NCI-H510A treated with DMSO at 0.1 percent for 48 hours (cell line): ENCODE measurements at places on chromosomes 16 and 17.

- DNase-seq = no peak
Observed at GRCh38 chr17:76528156-76528527, 9.4 kb downstream of the CYGB start.

GRCh38 chr17:61627658-61628057 lies 36.6 kb upstream of the NACA2 start:
- DNase-seq = no peak

DNA sequence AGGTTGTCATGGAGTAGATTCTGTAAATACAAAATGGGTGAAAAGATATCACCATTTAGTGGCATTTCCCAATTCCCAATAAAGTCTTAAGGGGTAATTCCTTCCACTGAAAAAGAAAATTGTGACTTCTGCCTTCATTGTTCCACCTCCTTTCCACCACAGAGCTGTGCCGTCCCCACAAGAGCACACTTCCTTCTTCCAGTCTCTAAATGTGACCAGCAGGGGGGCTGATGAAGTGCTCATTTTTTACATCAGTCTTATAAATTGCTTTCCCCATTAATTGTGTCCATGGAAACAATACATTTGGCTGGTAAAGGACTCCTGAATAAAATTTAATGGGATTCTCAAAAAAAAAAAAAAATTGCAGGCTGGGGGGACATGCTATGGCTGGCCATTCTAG lies 260.8 kb upstream of the PSMD7 start:
- DNase-seq = peak; percentile 4

- no peak for DNase-seq
Observed at GRCh38 chr16:19933740-19934139, 49.1 kb upstream of the GPRC5B start.

- no peak for DNase-seq
Observed at GRCh38 chr16:88977812-88978607, 1.0 kb upstream of the CBFA2T3 start.

GRCh38 chr17:57915544-57915943 lies 39.7 kb downstream of the CUEDC1 start:
- peak; percentile 46 for DNase-seq

GRCh38 chr17:1785930-1786329 lies 24.1 kb downstream of the SERPINF1 start:
- DNase-seq = no peak

DNA sequence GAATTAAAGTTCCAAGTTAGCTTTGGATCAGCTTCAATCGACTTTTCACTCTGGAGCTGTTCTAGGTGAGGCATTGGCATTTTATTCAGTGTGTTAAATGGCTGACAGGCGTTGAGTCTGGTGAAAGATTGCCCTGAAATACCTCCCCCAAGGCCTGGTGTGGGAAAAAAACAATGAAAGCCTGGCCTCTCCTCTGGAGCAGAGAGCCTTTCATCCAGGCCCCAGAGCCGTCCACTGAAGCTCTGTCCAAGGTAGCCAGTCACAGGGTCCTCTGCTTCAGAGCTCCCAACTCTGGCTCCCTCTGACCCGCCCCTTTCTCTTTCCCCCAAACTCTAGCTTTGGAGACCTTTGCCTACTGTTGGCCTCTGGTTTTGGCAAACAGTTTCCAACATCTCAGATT lies 123.6 kb upstream of the CRHR1 start:
- no peak for DNase-seq

DNA sequence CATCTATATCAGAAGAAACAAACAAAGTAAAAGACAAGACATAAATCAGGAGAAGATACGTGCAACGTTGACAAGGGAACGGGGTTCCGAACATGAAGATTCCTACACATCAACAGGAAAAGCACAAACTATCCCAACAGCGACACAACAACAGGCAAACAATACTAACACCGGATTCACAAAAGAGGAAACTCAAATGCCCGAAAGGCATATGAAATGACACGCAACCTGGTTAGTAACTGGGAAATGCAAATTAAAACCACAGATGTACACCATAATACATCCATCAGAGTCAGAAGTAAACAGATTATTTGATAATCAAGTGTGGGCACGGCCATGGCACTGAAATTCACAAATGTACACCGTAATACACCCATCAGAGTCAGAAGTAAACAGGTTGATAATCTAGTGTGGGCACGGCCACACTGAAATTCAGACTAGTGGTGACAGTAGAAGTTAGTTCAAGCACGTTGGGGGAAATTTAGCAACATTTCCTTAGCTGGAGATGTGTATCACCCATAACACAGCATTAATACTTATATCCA lies 171.9 kb upstream of the RPH3AL start:
- no peak for DNase-seq

- DNase-seq = no peak
Observed at GRCh38 chr17:77345260-77345910, 204.6 kb downstream of the SEC14L1 start.

- DNase-seq = no peak
Observed at GRCh38 chr17:62856594-62856993, 48.5 kb upstream of the MARCHF10 start.

DNA sequence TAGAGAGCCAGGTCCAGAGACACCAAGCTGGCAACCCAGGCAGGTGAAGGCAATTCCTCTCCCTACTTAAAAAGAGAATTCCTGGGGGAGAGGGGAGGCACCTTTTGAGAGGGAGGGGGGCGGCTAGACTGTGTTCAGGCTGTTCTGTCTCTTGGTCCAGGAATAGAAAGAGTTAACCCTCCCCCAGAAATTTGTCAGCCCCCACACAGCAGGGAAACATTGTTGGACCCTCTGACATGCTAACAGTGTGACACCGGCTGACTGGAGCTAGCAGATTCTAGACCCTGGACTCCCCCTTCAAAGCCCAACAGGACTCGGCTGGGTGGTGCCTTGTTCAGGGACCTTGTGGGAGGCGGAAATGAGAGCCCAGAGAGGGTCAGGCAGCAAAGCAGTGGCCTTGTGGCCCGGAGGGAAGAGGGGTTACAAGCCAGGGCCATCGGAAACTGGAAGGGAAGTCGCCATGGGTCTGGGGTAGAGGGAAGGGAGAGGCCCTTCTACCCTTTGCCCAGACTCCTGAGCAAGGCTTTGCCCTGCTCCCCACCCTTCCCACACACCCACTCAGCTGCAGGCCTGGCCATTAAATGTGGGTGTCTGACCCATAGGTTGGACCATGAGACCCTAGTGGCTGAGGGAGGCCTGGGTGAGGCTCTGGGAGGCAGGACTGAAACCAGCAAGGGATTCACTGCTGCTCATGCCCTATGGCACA lies 44.6 kb downstream of the RAI1 start:
- no peak for DNase-seq

GRCh38 chr17:74368341-74369081 lies 1.2 kb downstream of the GPR142 start:
- DNase-seq = peak; percentile 72

GRCh38 chr16:81921843-81922584 lies 89.3 kb downstream of the SDR42E1 start:
- DNase-seq = no peak

DNA sequence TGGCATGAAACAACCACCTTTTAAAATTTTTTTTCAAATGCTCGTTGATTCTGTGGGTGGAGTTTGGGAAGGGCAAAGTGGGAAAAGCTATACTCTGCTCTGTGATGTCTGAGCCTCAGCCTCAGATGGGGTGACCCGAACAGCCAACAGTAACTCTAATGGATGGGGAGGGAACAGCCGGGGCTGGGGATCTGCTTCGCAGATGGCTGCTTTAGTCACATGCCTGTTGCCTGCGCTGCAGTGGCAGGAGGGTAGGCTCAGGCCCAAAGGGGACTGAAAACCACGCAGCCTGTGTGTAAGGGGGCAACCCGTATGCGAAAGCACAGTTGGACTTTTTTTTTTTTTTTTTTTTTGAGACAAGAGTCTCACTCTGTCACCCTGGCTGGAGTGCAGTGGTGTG lies 14.9 kb upstream of the MAPK3 start:
- DNase-seq = no peak

- no peak for DNase-seq
Observed at GRCh38 chr17:147796-148740, 10.7 kb downstream of the SCGB1C2 start.

DNA sequence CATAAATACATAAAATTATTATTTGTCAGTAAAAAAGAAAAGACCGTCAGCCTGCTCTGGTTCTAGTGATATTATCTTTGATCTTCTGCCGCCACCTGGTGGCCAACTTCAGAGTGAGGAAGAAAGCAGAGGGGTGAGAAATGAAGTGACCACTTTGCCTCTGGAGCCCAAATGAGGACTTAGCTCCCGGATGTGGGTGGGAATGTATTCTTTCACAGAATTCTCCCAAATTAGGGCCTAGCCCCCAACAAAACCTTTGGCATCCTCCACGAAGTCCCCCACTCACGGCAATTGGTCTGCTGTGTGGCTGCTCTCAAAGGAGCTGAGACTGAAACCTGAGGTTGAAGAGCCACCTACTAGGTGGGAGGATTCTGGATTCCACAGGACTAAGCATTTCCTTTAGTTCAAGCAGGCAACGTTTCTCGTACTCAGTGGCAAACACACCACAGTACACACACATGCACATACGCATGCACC lies 4.9 kb upstream of the ZNF267 start:
- DNase-seq = peak; percentile 72

DNA sequence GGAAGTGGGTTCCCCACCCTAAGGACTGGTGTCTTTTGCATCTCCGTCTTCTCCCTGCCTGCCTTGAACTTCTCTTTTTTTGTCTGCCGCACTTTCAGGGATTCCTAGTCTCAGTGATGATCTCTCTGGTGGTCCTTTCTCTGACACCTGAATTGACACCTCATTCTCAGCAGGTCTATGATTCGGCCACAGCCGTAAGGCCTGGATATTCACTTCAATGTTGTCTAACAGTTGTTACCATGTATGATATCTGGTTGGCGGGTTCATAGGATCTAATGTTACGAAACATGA lies 25.1 kb upstream of the SLC47A1 start:
- peak; percentile 66 for DNase-seq

DNA sequence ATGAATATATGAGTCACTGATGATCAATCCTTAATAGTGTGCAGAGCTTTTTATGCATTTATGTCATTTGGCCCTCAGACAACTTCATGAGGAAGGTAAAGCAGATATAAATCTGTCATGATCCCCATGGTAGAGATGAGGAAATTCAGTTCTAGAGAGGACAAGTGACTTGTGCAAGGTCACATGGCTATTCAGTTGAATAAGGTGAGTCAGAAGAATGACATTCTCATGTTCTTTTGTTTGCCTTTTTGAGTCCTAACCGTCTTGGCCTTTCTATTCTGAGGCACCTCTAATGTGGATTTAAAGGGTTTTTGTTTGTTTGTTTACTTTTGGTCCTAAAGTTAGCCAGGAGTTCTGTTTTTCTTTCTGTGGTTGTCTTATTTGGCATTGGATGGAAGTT lies 116.2 kb upstream of the ELAC2 start:
- no peak for DNase-seq

DNA sequence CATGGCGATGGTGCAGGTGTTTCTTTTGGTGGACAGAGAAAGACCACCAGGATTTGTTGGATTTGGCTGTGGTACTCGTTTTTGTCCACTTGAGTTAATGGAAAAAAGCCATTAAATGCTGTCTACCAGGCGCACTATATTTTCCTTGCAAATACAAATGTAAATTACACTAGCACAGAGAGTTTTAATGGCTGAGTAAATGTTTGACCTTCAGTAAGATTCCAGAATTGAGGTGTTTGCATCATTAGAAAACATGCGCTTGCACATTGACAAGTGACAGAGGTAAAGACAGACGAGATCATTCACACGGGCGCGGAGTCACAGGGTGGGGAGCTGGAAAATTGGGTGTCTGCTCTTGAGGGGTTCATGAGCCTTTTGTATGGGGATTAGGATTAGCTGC lies 53.5 kb upstream of the AKTIP start:
- no peak for DNase-seq

GRCh38 chr16:19088341-19088916 lies 21.0 kb downstream of the COQ7 start:
- DNase-seq = no peak

GRCh38 chr16:3071655-3072054 lies 6.2 kb downstream of the IL32 start:
- DNase-seq = no peak

DNA sequence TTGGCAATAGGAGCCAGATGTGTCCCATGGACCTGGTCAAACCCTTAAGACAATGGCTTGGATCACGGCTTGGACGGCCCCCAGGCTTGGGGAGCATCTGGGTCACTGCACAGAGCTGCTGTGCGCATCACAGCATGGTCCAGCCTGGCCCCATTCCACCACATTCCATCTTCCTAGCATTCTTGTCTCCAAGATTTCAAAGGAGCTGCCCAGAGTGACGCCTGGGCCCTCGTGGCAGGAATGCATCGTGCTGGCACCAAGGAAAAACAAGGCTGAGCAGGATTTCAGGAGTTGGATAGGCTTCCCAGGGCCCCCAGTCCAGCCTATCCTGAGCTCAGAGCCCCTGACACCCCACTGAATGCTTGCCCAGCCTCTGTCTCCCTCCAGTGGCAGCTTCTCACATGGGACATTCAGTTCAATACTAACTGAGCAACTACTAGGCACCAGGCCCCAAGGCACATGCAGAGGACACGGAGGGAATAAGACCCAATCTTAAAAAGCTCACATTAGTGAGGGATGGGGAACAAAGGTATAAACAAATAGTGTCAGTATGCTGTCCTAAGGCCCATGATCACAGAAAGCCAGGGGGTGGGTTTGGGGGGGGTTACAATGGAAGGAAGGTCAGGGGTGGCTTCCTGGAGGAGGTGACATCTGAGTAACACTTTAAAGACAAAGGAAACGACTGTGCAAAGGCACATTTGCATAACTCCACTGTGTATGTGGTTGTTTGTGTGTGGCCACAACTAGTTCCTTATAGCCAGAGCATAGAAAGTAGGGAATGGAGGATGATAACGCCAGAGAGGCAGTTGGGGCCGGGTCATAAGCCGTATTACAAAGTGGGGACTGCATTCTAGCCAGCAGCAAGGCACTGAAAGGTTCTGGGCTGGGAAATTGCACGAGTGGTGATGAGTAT lies 34.1 kb downstream of the TK2 start:
- DNase-seq = no peak

- no peak for DNase-seq
Observed at GRCh38 chr17:44922746-44923470, 7.6 kb upstream of the GFAP start.
